ENCODE measurements at places on chromosomes 3 and 15.
A peak's percentile ranks its signal among the peaks of the same experiment; 100 is the strongest.

GRCh38 chr3:127886956-127887231 lies 28.1 kb upstream of the KBTBD12 start:
- no peak for DNase-seq

GRCh38 chr3:81741216-81741615 lies 20.2 kb downstream of the GBE1 start:
- DNase-seq, result no peak

DNA sequence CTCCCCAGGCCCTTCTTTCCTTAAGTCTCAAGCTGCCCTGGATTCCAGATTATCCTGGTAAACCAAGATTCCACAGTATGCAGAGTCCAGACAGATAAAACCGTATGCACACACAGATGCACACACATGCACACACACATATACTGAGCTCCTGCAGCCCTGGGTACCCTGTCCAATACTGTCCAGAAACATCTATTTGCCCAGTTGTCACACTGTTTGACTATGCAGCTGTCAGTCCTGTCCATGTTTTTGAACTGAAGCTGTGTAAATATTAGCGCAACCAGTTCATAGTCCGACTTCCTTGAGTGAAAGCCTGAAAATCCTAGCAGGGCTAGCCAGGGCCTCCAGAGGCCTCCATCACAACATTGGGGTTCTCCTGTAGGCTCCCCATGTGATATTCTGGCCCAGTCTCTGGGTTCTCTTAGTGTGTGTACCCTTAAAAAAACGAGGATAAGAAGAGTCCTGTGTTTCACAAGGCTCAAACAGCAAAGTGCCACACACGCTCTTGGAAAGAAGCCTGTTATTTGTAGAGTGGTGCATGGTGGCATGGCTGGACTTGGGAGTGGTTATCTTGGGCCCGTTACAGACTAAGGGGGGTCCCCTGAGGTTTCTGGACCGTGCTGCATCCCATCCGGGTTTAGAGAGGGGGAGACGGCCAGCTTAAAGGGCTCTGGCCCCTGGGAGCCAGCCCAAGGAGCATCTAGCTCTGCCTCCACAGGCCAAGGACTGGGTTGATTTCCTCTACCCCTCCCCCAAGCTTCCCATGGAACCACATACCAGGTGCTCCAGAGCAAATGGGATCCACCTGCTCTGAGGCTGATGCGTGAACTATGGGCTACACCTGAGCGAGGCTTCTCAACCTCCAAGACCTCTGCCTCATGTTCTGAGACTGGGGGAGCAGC lies 108.3 kb downstream of the IQSEC1 start:
- no peak for DNase-seq

GRCh38 chr15:58595516-58596263 lies 153.8 kb downstream of the ADAM10 start:
- DNase-seq, result no peak

- no peak for DNase-seq
Observed at GRCh38 chr3:110816008-110816407, 255.6 kb upstream of the NECTIN3 start.

DNA sequence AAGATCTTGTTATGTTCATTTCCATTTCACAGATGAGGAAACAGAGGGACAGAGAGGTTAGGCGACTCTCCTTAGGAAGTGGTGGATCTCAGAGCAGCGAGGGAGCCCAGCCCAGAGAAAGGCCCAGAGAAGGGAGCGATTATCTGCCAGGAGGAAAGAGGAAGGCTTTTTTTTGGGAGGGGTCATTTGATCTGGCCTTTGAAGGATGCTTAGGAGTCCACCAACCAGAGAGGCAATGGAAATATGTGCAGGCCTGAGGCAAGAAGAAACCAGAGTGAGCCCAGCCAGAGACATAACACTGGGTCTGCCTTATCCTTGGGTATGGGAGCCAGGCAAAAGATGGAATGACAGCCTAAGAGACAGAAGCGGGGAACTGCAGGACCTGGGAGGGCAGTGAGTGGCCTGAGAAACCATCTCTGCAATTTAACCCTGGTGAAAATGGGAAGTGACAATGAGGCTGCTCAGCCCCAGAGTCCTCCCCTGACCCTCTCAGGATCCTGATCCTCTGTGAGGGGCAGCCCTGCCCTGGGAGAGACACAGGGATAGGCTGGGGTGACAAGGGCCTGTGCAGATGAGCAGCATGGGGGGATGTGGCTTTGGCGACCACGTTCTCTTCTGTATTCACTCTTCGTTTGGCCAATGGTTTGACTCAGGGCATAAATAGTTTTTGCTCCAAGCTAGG lies 163.2 kb downstream of the WNT7A start:
- peak; percentile 6 for DNase-seq

DNA sequence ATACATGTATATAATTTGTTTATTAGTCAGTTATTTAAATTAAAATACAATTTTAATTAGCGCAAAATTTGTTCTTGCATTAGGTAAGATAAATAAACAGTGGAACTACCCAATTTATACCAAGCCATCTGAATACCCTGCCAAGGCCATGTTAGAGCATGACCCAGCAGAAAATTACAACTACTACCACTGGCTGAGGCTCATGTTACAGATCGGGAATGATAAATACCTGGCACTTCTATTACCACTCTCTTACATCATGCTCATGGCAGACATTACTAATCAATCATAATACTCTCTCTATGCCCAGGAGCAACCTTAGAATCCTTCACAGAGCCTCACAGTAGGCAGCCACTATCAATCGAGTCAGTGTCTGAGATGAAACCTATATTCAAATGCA lies 21.2 kb upstream of the LMOD3 start:
- no peak for DNase-seq

GRCh38 chr3:33137691-33138090 lies 23.9 kb downstream of the CRTAP start:
- DNase-seq, result no peak
